ENCODE measurements at places on chromosomes 16 and 17.

- DNase-seq, result no peak
Measured at GRCh38 chr17:16515933-16516332, 23.9 kb upstream of the LRRC75A start.

GRCh38 chr16:3514621-3515020 lies 13.8 kb downstream of the CLUAP1 start:
- no peak for DNase-seq

GRCh38 chr16:66035096-66035495 lies 331.4 kb upstream of the CDH5 start:
- DNase-seq, result no peak

GRCh38 chr16:10699756-10700155 lies 5.0 kb upstream of the TEKT5 start:
- no peak for DNase-seq

- DNase-seq, result peak; percentile 27
Measured at GRCh38 chr17:58263773-58264172, 17.0 kb downstream of the MPO start.

GRCh38 chr16:65229191-65229662 lies 107.4 kb upstream of the CDH11 start:
- no peak for DNase-seq

GRCh38 chr16:974611-975261 lies 4.0 kb upstream of the LMF1 start:
- no peak for DNase-seq

GRCh38 chr17:35051579-35052240 lies 11.8 kb downstream of the RFFL start:
- DNase-seq, result no peak

DNA sequence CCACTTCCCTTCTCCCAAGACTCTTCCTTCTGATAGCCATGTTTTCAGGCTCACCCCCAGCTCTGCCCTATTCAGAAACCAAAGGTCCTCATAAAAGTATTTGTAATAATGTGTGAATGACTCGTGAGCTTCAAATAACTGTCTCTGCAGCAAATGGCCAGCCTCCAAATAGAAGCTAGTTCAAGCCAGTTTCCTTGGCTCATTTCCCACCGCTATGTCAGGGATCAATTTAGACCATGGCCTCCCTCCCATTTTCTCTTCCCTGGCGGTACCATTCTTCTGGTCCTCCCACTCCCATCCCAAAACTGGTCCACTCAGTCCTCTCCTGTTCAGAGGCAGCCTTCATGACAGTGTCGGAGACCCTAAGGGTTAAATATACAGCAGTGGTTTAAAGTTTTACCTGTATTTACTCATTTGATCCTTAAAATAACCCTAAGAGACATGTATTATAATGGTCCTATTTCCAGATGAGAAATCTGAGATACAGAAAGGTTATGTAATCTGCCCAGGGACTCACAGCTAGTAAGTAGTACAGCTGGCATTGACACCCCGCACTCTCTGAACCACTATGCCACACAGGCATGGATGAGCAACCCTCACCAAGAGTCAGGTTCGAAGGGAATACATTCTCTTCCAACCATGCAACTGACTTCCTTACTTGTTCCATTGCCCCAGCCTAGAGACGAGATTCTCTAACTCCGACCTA lies 42.9 kb downstream of the GAS7 start:
- no peak for DNase-seq

GRCh38 chr17:5329784-5330557 lies 47.9 kb downstream of the RABEP1 start:
- DNase-seq, result no peak

DNA sequence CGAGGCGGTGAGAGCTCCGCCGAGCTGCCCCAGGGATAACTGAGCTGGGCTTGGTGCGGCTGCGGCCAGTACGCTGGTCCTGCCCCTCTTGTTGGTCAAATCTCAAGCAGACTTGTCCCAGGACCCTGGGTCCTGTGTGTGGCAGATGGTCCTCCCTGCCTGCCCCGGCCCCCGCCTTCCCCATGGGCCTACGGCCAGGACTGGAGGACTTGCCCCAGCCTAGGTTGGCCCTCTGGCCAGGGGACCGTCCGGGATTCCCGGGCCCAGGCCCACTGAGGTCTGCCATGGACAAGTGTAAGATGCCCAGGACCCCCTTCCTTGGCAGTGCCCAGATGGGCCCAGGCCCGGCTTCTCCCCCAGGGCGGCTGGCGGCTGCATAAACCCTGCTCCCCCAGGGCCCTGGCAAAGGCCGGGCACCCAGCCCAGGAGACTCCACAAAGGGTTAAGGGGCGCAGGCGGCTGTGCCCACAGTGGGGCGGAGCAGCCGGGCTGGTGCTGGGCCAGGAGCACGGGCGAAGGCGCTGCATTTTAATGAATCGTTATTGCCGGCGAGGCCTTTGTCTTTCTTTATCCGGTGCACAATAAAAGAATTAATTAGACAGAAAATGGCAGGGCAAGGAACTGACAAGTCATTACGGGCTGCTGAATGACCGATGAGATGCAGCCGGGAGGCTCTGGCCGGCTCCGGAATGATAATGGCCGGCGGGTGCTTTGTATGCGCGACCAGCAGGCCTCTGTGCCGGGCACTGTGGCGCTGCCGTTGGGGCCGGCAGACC lies 9.1 kb downstream of the SOX8 start:
- DNase-seq, result no peak

DNA sequence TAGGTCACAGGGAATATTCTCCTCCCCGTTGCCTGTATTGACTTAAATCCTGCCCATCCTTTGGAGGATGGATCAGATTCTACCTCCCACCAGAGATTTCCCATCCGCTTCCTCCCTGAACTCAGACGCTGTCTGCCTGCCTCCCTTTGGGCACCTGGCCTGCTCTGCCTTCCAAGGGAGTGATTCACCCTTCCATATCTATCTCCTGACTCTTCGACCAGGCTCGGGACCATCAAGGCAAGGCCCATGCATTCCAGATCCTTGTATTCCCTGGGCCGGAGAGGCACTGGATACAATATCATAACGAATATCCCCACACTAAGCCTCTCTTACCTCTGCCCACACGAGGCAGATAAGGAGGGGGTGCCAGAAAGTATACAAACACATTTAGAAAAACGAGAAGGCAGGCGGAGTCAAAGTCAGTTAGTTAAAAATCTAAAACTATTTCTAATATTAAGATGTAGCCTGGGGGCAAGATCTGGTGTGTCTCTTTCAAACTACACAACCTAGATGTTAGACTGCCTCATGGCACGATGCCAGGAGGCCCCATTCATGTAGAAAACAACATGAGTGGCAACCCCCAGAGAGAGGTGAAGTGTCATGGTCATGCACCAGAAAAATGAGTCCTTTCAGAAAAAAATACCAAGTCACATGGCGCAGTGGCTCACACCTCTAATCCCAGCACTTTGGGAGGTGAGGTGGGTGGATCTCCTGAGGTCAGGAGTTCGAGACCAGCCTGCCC lies 9.2 kb downstream of the PMP22 start:
- DNase-seq, result no peak

GRCh38 chr17:64161380-64162176 lies 31.6 kb upstream of the ERN1 start:
- DNase-seq, result no peak

- DNase-seq, result peak; percentile 36
Measured at GRCh38 chr17:44204441-44204882, 4.8 kb upstream of the ATXN7L3 start.

- no peak for DNase-seq
Measured at GRCh38 chr17:37729905-37730304, 15.0 kb downstream of the HNF1B start.

DNA sequence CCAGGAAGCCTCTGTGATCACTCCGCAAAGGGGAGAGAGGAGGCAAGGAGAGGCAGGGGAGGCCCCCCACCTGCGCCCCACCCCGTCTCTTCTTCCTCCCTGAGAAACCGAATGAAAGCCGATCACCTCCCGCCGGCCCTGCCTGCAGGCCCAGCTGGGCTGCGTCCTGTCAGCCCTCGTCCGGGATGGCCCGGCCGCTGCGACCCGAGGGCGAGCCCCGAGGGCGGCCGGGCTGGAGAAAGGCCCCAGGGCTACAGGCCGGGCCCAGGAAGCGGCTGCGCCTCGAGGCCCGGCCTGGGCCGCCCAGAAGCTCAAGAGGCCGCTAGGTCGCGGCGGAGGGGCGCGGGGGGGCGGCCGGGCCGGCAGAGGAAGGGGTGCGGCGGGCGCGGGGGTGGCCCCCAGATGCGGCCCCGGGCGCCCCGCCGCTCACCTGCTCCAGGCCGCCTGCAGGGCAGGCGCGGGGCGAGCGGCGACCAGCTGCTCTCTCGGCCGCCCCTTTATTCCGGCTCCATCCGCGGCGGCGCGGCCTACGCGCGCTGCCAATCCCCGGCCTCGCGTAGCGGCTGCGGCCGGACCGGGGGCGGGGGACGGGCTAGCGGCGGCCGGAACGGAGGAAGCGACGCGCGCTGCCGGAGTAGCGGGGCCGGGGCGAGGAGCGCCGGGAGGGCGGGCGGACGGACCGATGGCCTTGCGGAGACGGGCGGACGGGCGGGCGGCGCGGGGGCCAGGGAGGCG lies at the start of gene ZNF319:
TSS of gene ZNF319 (minus strand) at position 702 of the 735 bp plus-strand sequence. CDS start 2,407 bp downstream, outside the sequence.
- DNase-seq, result no peak

GRCh38 chr17:55005520-55005919 lies 37.0 kb downstream of the STXBP4 start:
- no peak for DNase-seq

- DNase-seq, result no peak
Measured at GRCh38 chr16:964356-965035, 6.3 kb downstream of the LMF1 start.

GRCh38 chr16:84446084-84446483 lies 58.4 kb downstream of the MEAK7 start:
- DNase-seq, result no peak

DNA sequence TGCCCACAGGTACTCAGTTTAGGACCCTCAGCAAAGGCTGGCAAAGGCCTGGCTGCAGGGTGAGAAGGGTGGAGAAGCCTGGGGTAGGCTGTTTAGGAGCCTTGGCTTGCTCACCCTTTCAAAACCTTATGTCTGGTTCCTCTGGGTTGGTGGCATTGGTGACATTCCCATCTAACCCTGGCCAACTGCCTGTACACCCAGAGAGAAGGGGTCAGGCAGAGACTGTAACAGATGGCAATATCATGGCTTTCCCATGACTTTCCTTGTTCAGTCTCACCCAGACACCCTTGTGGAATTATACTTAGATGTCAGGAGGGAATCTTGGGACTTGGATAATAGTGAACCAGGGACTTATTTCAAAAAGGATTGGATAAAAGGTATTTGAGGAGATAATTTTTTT lies 18.5 kb upstream of the LLGL1 start:
- DNase-seq, result no peak

DNA sequence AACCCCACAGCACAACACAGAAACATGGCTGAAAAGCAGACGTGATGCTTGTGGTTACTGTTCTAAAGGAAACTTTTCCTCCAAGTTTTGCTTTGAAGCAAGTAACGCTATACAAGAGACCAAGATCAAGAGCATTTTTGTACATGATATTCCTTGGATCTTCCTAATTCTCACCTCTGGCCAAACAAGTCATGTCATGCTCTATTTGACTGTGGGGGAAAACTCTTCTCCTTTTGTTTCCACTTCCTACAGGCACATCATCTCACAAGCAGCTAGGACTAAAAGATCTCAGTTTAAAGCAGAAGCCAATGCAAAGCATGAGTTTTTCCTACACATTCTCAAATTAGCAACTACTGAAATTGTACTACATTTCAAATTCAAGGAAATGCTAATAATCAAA lies 50.7 kb downstream of the CFDP1 start:
- no peak for DNase-seq

DNA sequence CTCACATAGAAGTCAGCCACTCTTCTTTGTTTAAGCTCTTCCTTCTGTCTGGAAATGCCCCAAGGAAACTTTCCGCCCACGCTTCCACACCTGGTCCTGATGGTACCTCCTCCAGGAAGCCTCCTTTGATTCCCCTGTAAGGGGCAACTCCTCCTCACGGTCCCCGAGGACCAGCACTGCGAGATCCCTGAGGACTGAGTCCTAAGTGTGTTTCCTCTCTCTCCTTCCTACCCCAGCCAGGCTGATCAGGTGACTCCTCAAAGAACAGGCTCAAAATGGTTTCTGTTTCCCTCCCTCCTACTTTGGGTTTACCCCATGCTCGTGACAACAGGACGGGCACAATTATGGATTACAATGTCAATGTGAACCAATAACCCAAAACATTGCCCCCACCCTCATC lies 63.0 kb upstream of the MED9 start:
- no peak for DNase-seq

DNA sequence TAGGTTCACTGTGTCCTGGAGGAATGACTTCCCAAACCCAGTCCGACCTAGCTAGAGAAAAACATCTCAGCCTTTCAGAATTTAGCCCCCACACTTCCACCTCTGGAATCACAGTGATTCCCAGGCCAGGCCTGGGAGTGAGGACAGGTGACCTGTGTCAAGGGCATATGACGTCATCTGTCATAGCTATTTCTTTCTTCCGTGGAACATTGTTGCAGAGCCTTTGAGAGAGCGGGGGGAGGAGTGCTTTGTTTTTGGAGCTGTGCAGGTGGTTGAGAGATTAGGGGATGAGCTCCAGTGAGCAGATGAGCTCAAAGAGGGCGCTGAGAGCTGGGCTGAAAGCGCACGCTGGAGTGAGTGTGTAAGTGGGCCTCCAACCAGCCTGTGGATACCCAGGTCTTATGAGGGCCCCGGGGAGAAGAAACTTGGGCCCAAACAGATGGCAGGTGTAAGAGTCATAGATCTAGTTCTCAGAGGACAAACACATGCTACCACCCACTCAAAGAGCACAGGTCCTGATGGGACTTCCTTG lies 344.8 kb downstream of the SNX29 start:
- no peak for DNase-seq

DNA sequence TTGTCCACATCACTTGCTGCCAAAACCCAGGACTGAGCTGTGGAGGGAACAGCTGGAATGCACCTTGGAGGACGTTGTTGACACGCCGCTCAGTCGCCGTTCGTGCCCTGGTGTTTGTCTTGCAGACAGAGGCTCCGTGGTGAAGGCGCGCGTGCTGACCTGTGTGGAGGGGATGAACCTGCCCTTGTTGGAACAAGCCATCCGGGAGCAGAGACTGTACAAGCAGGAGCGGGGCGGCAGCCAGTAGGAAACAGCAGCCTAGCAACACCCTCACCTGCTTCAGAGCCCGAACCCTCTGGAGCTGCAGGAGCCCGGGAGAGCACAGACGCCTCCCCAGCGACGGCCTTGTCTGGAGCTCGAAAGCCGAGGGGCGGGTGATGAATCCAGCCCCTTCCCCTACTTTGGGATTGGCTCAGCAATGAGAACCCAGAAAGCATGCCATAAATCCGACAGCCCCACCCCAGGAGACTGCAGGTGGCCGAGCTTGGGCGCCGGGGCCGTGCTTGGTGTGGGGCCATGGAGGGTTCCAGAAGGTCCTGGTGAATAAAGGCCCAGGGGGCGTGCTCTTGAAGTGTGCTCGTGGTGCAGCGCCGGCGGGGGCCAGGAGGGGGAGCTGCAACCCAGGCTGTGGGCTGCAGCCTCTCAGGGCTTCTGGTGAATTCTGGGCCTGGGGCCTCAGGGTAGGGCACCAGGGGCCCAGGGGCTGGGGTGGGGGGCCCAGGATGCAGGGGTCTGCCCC lies 470 bp upstream of the CDK3 start:
- peak; percentile 64 for DNase-seq

GRCh38 chr17:8598913-8599312 lies 31.6 kb downstream of the MYH10 start:
- no peak for DNase-seq

- DNase-seq, result no peak
Measured at GRCh38 chr16:6381896-6382295, 950.7 kb upstream of the RBFOX1 start.

- no peak for DNase-seq
Measured at GRCh38 chr17:33381201-33381600, 88.1 kb upstream of the ASIC2 start.

GRCh38 chr16:89343501-89344457 lies 126.3 kb downstream of the ZNF778 start:
- DNase-seq, result no peak

GRCh38 chr17:44118427-44119050 lies 4.9 kb downstream of the HDAC5 start:
- no peak for DNase-seq

- no peak for DNase-seq
Measured at GRCh38 chr16:58195771-58196170, 2.1 kb downstream of the CSNK2A2 start.

All from HL-60 (cell line).